ENCODE measurements at places on chromosomes 6 and 20.

GRCh38 chr6:26362836-26363220 lies 2.2 kb upstream of the BTN3A2 start:
- DNase-seq = no peak
- no peak overlapping the region for H3K4me3 ChIP-seq
- no peak overlapping the region for H3K27ac ChIP-seq
- H3K27me3 ChIP-seq = no peaks in the 10 kb centered on the region
- H3K36me3 ChIP-seq = no peaks in the 10 kb centered on the region

DNA sequence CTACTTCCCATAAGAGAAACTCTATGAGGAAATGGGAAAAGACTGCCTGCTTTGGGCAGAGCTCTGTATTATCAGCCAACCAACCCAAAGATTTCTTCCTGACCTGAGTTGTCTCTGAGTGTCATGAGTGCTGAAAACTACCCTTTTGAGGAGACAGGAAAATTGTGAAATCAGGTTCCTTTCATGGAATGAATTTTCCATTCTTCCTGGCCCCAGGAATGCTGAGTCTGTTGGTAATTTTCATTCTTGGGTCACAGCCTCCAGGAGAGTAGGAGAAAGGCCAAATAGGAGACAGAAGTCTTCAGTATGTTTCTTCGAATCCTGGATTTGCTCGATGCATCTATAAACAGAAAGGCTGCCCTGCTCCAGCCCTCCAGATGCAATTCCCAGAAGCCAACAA lies 53.6 kb downstream of the SCML4 start:
- H3K27me3 ChIP-seq = no peaks in the 10 kb centered on the region
- DNase-seq = no peak
- peaks cover 11% of the 10 kb centered on the region for H3K36me3 ChIP-seq
- no peak overlapping the region for H3K4me3 ChIP-seq
- H3K4me1 ChIP-seq = no peaks in the 10 kb centered on the region

DNA sequence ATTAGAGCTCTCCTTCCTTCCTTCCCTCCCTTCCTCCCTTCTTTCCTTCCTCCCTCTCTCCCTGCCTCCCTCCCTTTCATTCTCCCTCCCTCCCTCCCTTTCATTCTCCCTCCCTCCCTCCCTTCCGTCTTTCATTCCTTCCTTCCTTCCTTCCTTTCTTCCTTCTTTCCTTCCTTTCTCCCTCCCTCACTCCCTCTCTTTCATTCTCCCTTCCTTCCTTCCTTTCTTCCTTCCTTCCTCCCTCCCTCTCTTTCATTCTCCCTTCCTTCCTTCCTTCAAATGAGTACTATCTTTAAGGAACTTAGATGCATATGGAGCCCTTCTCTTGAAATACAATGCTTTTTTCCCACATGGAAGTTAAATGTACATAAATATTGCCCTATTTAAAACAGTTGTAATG lies 20.9 kb upstream of the PTPRK start:
- no peak overlapping the region for H3K4me3 ChIP-seq
- no peaks in the 10 kb centered on the region for H3K4me1 ChIP-seq

DNA sequence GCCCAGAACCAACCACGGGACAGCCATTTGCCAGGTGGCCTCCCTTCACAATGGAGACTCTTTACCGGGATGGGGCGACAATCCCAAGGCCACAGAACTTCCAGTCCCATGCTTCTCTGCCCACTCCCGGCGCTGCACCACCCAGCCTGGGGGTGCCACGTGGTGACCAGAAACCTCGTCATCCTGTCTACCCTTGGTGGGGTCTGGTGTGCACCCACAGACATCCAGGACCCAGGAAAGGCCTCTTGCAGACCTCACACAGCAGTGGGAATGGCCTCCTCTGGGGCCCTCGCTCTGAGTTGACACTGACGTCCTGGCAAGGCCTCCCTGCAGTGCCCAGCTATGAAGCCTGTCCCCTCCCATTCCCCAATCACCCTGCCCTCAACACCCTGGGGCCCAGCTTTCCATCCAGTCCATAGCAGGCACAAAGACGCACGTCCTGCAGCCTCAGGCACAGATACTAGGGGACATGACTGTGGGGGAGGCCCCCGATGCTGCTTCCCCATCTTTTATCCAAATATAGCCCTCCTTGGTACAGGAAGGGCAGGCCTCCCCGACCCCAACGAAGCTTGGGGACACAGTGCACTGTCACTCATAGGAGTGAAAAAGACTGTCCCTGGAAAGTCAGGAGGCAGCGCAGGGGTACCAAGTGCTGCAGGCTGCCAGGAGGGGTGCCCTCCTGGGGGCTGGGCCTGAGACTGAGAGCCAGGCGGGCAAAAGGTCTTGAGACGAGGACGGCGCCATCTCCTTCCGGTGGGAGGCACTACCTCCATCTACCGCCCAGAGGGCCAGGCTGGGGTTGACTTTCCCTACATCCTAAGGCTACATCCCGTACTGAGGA lies 7.2 kb downstream of the CST7 start:
- H3K27me3 ChIP-seq = no peaks in the 10 kb centered on the region
- peaks cover 10% of the 10 kb centered on the region for H3K4me1 ChIP-seq
- no peak overlapping the region for H3K4me3 ChIP-seq
- H3K27ac ChIP-seq = no peak overlapping the region

DNA sequence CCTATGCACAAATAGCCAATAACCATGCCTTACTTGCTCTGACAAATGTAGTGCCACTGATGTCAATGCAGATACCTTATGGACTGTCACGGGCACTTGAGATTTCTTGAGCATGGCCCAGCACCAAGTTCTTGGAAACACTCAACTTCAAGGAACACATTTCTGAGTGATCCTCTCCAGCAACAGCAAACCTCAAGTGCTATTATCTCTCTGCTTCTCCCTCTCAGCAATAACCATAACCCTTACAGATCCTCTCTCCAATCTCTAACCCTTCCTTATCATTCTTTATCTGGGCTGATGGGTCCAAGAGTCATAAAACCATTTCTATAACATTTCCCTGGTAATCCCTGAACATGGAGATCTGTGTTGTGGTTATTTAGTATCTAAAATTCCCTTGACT lies 266.9 kb upstream of the STXBP5 start:
- H3K36me3 ChIP-seq = no peaks in the 10 kb centered on the region
- H3K4me1 ChIP-seq = no peaks in the 10 kb centered on the region
- no peak for DNase-seq

GRCh38 chr6:135546680-135547418 lies 49.3 kb upstream of the AHI1 start:
- H3K27ac ChIP-seq = no peak overlapping the region
- H3K36me3 ChIP-seq = no peaks in the 10 kb centered on the region
- no peaks in the 10 kb centered on the region for H3K27me3 ChIP-seq
- H3K4me1 ChIP-seq = no peaks in the 10 kb centered on the region
- no peak for DNase-seq

- H3K4me1 ChIP-seq = peaks cover 11% of the 10 kb centered on the region
- H3K27ac ChIP-seq = no peak overlapping the region
- peaks cover 33% of the 10 kb centered on the region for H3K27me3 ChIP-seq
- DNase-seq = no peak
- H3K36me3 ChIP-seq = no peaks in the 10 kb centered on the region
These were observed 21.2 kb upstream of the BHLHE23 start for GRCh38 chr20:63027922-63028389.

GRCh38 chr6:93828553-93828952 lies 409.2 kb upstream of the EPHA7 start:
- H3K27me3 ChIP-seq = no peaks in the 10 kb centered on the region
- H3K4me1 ChIP-seq = no peaks in the 10 kb centered on the region
- no peak for DNase-seq
- no peak overlapping the region for H3K27ac ChIP-seq

GRCh38 chr20:31747640-31748039 lies 8.6 kb downstream of the TPX2 start:
- no peak overlapping the region for H3K27ac ChIP-seq
- H3K27me3 ChIP-seq = no peaks in the 10 kb centered on the region
- H3K4me3 ChIP-seq = no peak overlapping the region
- no peak for DNase-seq

GRCh38 chr6:87105823-87106222 lies 10.9 kb upstream of the CGA start:
- H3K4me3 ChIP-seq = no peak overlapping the region
- H3K36me3 ChIP-seq = no peaks in the 10 kb centered on the region
- no peak for DNase-seq

- DNase-seq = no peak
- H3K27me3 ChIP-seq = no peaks in the 10 kb centered on the region
- H3K27ac ChIP-seq = no peak overlapping the region
- no peaks in the 10 kb centered on the region for H3K36me3 ChIP-seq
- H3K4me1 ChIP-seq = peaks cover 4% of the 10 kb centered on the region
These were observed 117.4 kb downstream of the VEGFA start for GRCh38 chr6:43887340-43887858.

DNA sequence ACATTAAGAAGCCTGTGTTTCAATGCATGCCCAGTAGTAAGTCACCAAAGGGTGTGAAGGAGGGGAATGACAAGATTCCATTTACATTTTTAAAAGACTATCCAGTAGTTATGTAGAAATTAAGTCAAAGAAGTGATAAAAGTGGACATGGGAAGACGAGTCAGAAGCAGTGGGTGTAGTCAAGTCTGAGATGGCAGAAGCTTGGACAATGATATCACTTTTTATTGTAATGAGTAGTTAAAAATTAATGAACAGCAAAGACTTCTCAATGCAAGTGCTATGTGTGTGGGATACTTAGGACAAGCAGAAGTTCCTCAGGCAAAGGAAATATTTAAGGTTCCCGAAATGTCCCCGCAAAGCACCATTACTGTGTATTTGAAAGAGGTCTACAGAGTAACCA lies 156.0 kb downstream of the DST start:
- H3K27ac ChIP-seq = no peak overlapping the region
- no peaks in the 10 kb centered on the region for H3K36me3 ChIP-seq
- no peak for DNase-seq

- peaks cover 2% of the 10 kb centered on the region for H3K36me3 ChIP-seq
- H3K27me3 ChIP-seq = no peaks in the 10 kb centered on the region
- peak; percentile 63 for DNase-seq
These were observed 34.0 kb upstream of the FOXO3 start for GRCh38 chr6:108526739-108527174.

DNA sequence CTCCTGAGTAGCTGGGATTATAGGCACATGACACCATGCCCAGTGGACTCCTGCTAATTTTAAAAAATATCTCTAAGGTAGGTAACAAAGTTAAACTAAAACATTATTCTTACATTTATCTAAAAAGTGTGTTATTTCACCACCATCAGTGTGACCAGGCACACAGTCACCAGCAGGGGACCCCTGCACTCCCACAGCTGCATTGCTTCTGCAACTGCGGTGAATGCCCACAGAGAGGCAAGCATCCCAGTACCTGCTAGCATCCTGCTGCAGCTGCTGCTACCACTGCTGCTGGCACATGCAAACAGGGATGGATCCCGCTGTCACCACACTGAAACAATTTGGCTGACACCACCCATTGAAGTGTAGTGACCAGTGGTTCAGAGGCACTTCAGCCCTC lies 21.9 kb upstream of the EPB41L2 start:
- no peaks in the 10 kb centered on the region for H3K27me3 ChIP-seq
- no peak overlapping the region for H3K4me3 ChIP-seq
- DNase-seq = no peak

- no peak overlapping the region for H3K4me3 ChIP-seq
- H3K27ac ChIP-seq = no peak overlapping the region
- H3K4me1 ChIP-seq = peaks cover 3% of the 10 kb centered on the region
- H3K27me3 ChIP-seq = no peaks in the 10 kb centered on the region
These were observed 79.5 kb downstream of the MYB start for GRCh38 chr6:135260612-135261011.

DNA sequence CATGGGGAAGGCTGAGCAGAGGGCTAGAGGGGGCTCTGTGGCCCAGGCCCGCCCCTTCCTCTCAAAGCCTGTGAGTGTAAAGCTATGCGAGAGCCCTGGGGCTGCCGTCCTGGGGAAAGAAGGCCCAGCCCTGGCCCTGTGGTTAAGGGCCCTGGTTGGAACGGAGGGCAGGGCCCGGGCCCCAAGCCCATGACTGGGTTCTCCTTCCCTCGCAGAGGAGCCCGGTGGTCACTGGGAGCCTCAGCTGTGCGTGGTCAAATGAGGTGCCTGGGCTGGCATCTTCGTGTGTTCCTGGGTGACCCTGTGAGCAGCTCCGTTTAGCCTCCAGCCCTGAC lies 56.0 kb downstream of the SMOC2 start:
- H3K4me1 ChIP-seq = no peaks in the 10 kb centered on the region
- no peaks in the 10 kb centered on the region for H3K27me3 ChIP-seq
- no peaks in the 10 kb centered on the region for H3K36me3 ChIP-seq
- no peak overlapping the region for H3K4me3 ChIP-seq
- no peak for DNase-seq

- no peaks in the 10 kb centered on the region for H3K27me3 ChIP-seq
- no peak overlapping the region for H3K4me3 ChIP-seq
- no peaks in the 10 kb centered on the region for H3K4me1 ChIP-seq
- DNase-seq = no peak
These were observed 65.9 kb upstream of the DDR1 start for GRCh38 chr6:30818391-30818841.

GRCh38 chr6:104885518-104886043 lies 25.9 kb upstream of the HACE1 start:
- no peak for DNase-seq
- no peaks in the 10 kb centered on the region for H3K36me3 ChIP-seq
- H3K27ac ChIP-seq = no peak overlapping the region

DNA sequence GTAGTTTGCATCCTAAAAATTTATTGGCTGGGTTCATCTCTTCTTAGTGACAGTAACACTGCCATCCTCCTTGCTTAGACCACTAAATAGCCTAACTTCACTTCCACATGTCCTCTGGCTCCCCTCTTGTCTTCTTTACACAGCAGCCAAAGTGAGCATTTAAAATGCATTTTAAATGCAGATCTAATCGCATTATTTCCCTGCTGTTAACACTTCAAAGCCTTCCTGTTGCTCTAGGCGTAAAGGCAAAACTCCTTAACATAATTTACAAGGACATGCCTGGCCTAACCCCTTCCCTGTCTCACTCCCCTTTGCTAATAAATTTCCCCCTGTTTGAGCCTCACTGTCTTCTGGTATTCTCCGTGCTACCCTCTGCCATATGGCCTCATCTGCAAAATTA lies 26.5 kb downstream of the NKAIN2 start:
- H3K4me3 ChIP-seq = no peak overlapping the region
- no peak overlapping the region for H3K27ac ChIP-seq
- H3K36me3 ChIP-seq = no peaks in the 10 kb centered on the region
- no peaks in the 10 kb centered on the region for H3K27me3 ChIP-seq
- no peaks in the 10 kb centered on the region for H3K4me1 ChIP-seq

- H3K27ac ChIP-seq = no peak overlapping the region
- H3K27me3 ChIP-seq = no peaks in the 10 kb centered on the region
These were observed 62.4 kb upstream of the TNFAIP3 start for GRCh38 chr6:137804637-137805036.

DNA sequence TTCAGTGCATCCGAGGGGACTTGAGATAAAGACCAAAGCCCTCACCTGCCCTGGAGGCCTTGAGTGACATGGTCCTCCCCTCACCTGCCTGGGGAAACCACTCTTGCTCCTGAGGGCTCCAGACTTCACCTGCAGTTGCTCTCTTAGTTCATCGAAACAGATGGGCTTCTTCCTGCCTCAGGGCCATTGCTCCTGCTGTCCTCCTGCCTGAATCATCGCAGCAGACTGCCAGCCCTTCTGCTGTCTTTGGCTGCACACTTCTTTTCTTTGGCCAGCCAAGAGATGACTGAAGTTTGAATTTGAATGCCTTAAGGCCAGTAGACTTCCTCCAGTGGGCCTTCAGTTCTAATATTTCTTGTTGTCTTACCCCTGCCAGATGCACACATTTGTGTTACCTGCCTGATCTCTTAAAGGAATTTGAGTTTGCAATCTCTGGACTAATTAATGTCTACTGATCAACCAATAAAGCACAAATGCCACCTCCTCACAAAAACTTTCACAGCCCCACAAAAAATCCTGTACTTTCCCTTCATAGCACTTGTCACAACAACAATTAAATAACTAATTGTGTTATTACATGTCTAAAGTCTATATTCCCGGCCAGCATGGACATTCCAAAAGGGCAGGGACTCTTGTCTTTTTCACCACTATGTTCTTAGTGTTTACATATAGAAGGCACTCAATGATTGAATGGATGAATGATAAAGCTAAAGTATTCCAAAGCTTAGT lies 56.7 kb upstream of the SGK1 start:
- no peaks in the 10 kb centered on the region for H3K27me3 ChIP-seq
- no peak overlapping the region for H3K27ac ChIP-seq
- no peaks in the 10 kb centered on the region for H3K36me3 ChIP-seq
- no peak for DNase-seq

Data from B cell (primary cell).